ENCODE measurements at places on chromosomes 12 and 14.

GRCh38 chr12:131074221-131075083 is 120.7 kb downstream of the ADGRD1 start:
- DNase-seq = peak; percentile 91

DNA sequence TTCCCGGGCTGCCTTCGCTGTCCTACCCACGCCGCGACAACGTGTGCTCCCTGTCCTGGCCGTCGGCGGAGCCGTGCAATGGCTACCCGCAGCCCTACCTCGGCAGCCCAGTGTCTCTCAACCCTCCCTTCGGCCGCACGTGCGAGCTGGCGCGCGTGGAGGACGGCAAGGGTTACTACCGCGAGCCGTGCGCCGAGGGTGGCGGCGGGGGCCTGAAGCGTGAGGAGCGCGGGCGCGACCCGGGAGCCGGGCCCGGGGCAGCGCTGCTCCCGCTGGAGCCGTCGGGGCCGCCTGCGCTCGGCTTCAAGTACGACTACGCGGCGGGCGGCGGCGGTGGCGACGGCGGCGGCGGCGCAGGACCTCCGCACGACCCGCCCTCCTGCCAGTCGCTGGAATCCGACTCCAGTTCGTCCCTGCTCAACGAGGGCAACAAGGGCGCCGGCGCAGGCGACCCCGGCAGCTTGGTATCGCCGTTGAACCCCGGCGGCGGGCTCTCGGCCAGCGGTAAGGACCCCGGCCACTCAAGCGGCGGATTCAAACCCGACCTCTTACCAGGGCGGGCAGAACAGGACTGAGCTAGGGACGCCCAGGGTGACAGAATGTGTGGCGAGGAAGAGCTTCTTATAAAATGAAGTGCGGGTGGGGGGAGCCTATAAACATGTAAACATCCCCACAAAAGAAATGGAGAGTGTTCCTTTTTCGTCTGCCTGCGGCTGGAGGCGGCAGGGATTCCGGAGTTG is 503 bp downstream of the HOXC12 start:
- DNase-seq = no peak

GRCh38 chr12:130916241-130916911 is 37.3 kb upstream of the ADGRD1 start:
- peak; percentile 86 for DNase-seq

DNA sequence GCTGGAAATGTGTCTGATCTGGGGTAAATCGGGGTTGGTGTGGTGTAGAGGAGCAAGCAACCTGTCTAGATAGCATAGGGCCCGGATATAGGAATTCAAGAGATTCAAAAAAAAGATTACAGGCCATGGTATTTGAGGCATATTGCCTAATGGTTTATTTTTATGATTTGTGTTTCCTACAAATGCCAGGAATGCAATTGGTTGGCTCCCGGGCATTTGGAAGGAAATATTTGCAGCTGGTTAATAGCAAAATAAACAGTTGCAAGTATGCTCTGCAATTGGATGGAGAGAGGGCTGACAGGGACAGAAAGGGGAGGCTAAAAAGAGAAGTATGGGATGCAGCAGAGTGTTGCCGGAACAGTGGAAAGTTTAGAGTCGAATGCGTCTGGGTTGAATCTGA is 315.6 kb upstream of the ATP2B1 start:
- peak; percentile 57 for DNase-seq

DNA sequence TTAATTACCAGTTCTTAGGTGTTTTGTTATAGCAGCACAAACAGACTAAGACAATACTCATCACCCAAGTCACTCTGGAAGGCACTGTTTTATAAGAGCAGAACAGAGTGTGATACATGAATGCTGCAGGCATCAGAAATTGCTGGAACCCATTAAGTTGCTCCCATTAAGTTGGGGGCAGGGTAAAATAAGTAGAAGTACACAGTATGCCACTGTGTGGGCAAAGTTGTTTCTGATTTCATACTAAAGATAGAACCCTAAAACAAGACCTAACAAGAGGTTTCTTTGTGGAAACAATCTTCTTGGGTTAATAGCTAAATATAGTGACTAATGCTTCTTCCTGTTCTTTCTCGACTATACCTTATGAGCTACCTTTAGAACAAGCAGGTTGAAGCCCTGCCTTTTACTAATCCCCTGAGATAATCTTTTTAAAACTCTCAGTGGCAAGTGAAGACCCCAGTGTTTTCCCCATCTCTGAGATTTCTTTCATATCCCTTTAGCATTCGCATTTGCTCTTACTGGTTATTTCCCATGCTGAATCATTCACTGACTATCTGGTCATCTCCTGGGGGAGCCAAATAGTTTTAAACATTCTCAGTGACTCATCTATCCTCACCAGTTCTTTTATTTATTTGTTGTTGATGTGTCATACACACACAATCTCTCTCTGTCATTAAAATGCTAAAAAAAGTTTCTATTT is 52.3 kb downstream of the SOCS2 start:
- DNase-seq = peak; percentile 83

DNA sequence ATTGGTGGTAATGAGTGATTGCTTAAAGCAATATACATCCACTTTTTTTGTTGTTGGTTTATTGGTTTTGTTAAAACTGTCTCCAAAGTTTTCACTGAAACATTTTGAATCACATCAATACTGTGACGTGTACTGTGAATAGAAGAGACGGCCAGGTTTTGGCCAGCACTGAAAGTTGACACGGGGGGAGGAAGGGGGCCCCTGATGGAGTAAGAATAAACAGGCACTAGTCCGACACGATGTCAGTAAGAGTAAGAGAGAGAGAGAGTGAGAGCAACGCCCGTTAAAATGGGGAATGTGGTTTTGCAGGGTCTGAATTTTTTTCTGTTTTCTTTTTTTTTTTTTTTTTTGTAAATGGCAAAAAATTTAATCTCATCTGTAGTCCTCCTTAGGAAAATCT is 14.7 kb downstream of the PEBP1 start:
- no peak for DNase-seq

DNA sequence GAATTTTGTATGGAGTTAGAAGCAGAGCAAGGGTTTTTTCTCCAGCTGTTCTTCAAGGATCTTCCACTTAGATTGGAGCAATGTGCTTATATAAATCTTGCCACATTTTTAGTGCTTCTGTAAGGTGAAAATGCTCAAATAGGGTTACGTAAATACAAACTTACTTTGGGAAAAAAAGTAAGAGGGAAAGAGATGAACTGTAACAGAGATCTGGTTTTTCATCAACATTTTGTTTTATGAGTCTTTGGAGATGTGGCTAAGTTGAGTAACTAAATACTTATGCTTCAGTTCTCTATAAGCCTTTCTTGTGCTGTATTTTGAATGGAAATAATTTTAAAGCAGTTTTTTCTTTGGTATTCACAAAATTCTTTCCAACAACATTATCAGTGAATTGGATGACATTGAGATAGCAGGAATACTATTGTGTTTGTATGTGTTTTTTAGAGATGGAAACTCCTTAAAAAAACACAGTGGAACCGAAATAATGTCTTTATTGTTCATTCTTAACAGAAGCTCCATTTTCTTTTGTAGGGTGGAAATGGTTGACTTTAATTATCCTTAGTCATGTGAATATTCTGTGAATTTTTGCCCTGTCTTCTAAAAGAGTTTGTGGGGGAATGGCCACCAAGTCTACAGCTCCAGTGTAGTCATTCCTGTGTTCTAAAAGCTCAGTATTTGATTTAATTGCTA is 45.7 kb downstream of the NPAS3 start:
- DNase-seq = no peak

GRCh38 chr12:93146263-93146939 is 217.3 kb upstream of the EEA1 start:
- DNase-seq = no peak

All from AG20443 (cell line).